ENCODE measurements at places on chromosomes 4 and X. TPM values are rescaled to one million over a fixed set of nuclear protein-coding genes. Genes with fewer than 3 reads are reported as not detected.

DNA sequence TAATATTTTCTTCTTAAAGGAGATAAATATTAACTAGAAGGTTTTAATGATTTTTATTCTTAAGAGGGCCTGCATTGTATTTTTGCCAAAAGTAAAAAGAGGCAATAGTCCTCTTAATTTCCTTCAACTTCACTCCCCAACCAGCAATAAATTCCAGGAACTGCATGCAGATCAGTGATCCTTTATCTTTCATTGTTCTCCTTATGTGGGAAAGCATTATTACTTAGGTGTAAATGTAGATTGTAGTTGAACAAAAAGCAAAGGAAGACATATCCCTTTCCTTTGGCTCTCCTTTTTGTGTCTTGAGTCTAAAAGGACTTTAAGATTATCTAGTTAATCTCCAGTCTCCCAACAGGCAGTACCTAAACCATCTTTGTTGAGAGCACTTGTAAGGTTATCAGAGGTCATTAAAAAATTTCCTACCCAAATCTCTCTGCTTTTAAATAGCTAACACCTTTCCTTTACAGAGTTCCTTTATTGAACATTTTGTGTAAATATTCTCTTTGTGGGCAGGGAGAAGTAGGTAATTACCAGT lies 55.3 kb downstream of the RAPGEF2 start:
- DNase-seq, result no peak
- H3K27ac ChIP-seq, result no peak overlapping the region
- H3K4me3 ChIP-seq, result no peak overlapping the region
- H3K27me3 ChIP-seq, result no peaks in the 10 kb centered on the region

- DNase-seq, result no peak
- no peak overlapping the region for H3K27ac ChIP-seq
- H3K27me3 ChIP-seq, result no peaks in the 10 kb centered on the region
- no peak overlapping the region for H3K4me3 ChIP-seq
- H3K4me1 ChIP-seq, result no peaks in the 10 kb centered on the region
Measured at GRCh38 chr4:145075742-145076468, 22.1 kb downstream of the ANAPC10 start.

DNA sequence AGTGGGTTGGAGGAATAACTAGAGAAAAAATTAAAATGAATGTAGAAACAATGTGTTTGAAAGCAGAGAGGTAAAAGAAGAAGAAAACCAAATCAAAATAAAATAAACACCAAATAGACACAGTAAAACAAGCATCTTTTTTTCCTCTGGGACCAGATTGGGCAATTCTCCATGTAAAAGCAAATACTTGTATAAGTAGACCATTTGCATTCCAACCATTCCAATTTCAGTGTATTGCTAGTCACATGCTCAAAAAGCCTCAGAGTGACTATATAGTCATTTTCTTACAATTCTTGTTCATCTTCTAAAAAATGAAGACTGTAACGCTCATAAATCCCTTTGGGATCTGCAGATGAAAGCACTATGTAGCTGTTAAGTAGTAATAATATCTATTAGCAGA lies 969.5 kb downstream of the PCDH18 start:
- H3K4me3 ChIP-seq, result no peak overlapping the region
- H3K36me3 ChIP-seq, result no peaks in the 10 kb centered on the region
- no peaks in the 10 kb centered on the region for H3K27me3 ChIP-seq

DNA sequence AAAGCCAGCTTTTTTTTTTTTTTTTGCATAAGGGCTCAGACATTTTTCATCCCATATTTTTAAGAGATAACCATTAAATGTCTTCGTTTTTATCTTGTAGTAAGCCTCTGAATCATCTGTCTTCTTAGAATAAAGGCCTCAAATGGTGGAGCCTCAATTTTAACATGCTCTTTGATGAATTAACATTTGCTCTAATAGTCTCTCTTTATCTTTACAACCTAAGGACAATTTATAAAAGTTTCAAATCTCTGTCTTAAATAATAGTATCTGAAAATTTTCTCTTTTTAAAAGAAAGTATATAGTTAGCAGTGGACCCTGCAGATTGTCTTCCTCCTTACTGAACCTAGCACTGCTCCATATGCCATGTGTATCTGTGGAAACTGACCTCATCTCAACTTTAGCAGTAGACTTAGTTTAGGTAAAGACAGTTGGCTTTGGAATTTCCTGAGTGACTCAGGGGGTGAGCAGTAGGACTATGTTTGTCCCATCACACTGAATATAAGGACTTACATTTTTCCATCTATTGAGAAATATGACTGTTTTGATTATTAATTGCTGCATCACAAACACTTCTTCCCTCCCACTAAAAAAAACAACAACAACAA lies 1658.0 kb downstream of the STIM2 start:
- no peaks in the 10 kb centered on the region for H3K4me1 ChIP-seq
- no peak overlapping the region for H3K4me3 ChIP-seq
- no peak for DNase-seq
- no peaks in the 10 kb centered on the region for H3K36me3 ChIP-seq

DNA sequence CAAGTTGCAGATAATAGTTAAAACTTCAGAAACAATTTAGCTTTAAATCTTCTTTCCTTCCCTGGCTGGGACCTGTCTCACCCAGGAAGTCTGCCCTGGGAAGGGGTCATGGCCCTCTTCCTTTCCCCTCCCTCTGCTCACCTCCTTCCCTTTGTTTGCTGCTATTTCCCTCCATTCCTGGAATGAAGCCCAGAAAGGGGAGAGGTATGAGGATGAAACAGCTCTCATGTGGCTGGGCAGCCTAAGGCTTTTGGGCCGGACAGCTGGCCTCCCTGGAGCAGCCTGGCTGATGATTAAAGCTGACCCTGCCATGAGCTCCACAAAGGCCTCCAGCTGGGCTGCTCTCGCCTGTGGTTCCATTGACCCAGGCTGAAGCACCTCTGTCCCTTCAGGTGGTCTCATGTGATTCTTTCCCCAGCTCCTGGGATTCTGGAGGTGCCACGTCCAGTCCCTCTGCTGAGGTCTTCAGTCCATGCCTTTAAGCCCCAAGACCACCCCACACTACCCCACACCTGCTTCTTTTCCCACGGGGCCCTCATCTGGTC lies 202.1 kb downstream of the PTTG2 start:
- no peak for DNase-seq
- peaks cover 36% of the 10 kb centered on the region for H3K4me1 ChIP-seq
- H3K4me3 ChIP-seq, result no peak overlapping the region

DNA sequence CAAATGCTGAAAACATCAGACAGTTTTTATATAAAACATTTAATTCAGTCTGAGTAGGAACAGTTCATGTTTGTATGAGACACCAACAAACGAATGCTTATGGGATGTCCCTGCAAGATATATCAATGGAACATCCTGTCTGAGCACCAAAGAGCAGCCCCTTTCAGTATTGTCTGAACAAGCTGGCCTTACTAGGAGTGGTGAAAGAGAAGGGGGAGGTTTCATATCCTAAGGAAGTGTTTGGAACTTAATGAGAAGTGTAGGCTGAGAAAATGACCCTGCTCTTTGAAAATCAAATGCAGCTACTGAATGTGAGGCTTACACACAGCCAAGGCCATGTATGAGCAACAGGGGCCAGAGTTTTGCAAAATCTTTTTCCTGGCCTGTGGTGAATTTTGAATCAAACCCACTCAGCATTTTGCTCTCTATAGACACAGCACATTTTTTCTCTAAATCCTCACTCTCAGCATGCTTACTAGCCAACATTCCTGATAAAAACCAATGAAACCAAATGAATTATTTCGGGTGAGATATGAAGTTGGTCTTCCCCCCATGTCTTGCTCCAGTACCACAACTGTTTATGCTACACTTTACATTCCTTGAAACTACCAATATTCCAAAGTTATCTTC lies 119.4 kb downstream of the LUZP4 start:
- H3K27ac ChIP-seq, result no peak overlapping the region
- no peaks in the 10 kb centered on the region for H3K36me3 ChIP-seq
- H3K4me3 ChIP-seq, result no peak overlapping the region
- no peak for DNase-seq
- no peaks in the 10 kb centered on the region for H3K27me3 ChIP-seq

DNA sequence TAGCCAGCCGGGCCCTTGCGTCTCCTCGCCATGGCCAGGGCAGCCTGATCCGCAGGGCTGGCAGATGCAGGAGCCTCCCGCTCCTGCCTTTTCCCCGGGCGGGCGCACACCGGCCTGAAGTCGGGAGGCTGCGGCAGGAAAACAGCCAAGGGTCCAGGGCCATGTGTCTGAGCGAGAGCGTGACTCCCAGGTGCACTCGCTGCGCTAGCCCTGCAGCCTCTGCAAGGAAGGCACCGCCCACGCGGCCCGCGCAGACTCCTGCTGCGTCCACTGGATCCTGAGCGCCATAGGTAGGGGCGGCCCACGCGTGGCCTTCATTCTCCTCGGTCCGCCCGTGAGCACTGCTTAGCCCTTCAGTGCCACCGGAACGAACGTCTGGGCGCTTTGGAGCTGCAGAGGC lies 379.9 kb downstream of the TRAM1L1 start:
- no peaks in the 10 kb centered on the region for H3K36me3 ChIP-seq
- H3K4me3 ChIP-seq, result no peak overlapping the region
- H3K27me3 ChIP-seq, result no peaks in the 10 kb centered on the region
- no peak overlapping the region for H3K27ac ChIP-seq

DNA sequence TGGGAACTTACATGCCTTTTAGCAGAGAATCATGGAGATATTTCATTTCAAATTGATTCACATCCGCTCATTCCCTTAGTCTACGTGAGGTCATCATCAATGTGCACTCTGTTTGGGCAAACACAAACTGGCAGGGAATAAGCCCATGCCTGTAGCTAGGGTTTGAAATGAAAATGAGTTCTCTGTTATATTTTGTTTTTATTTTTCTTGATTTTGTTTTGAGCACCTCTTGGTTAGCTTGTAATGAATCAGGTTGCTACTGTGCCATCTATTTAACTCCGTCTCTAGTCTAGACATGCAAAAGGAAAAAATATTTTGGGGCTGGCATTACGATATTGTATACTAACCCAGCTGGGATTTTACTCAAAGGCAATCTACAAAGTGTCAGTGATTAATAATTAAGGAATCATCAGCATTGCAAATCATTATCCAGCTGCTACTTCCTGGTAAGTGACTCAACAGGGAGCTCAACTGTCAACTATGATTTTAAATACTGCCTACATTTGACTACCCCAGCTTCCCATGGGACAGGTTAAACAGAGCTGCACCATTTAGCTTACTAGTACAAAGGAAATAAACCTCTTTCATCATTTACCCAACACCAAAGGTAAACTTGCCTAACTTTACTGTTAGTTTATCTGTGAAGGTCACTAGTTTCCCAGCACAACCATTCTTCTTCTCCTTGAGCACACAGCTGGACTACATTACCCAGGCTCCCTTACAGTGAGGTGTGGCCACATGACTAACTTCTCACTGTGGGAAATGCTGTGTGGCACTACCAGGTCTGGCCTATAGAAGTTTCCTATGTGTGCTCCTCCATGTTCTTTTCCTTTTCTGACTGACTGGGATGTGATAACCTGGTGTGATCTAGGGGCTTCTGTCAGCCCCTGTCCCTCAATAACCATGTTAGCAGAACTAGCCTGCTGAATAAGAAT lies 21.2 kb upstream of the TRPC5OS start:
- H3K36me3 ChIP-seq, result no peaks in the 10 kb centered on the region
- no peak overlapping the region for H3K27ac ChIP-seq
- DNase-seq, result no peak
- no peaks in the 10 kb centered on the region for H3K27me3 ChIP-seq

DNA sequence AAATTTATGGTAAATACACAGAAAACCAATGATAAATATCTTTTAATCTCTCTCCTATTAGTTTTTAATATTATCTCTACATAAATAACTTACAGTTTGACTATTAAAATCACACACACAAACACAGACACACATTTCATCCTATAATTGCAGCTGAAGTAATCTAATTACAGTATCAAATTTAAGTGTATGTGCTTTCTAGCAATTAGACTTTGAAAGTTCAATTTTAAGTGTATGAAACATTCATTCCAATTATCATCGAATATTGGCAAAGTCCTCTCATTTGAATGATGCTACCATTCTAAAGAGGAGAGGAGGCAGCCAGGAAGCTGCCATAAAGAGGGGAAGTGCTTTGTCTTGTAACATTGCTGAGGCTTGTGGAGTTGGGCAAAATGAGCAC lies 221.2 kb upstream of the PABPC4L start:
- H3K36me3 ChIP-seq, result no peaks in the 10 kb centered on the region
- no peaks in the 10 kb centered on the region for H3K4me1 ChIP-seq
- no peak overlapping the region for H3K4me3 ChIP-seq
- no peaks in the 10 kb centered on the region for H3K27me3 ChIP-seq
- H3K27ac ChIP-seq, result no peak overlapping the region
- DNase-seq, result no peak

- no peaks in the 10 kb centered on the region for H3K36me3 ChIP-seq
- no peak overlapping the region for H3K4me3 ChIP-seq
- no peaks in the 10 kb centered on the region for H3K27me3 ChIP-seq
Measured at GRCh38 chr4:112567536-112567935, 51.6 kb upstream of the NEUROG2 start.

DNA sequence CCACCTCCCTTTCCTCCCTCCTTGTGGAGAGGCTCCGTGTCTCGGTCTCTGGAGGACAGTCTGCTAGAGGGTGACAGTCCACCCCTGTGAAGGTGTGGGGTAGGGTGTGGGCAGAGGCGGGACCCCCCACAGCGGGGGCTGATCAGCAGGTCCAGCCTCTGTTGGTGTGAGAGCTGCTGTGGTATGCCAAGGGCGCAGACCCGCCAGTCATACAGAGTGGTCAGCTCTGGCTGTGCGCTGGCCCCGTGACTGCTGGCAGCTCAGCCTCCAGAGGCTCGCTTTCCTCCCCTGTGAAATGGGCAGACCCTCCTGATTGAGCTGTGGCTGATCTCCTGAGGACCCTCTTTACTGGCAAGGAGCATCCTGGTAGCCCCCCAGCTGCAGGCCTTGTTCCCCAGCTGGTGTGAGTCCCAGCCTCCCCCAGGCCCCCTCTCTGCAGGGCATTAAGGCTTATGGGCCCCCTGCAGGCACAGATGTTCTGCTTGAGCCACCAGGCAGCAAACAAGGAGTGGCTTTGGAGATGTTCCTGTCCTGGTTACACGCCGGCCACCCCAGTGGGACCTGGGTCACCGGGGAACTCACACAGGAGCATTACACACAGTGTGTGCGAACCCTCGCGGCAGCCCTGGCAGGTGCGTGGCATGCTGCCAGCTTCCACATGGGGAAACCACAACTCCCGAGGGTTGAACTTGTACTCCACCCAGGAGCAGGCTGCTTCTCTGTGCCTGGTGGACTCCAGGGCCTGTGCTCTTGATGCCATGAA lies 76.8 kb downstream of the PPP2R2C start:
- H3K36me3 ChIP-seq, result no peaks in the 10 kb centered on the region
- H3K4me1 ChIP-seq, result peaks cover 21% of the 10 kb centered on the region
- H3K27me3 ChIP-seq, result no peaks in the 10 kb centered on the region
- DNase-seq, result no peak

DNA sequence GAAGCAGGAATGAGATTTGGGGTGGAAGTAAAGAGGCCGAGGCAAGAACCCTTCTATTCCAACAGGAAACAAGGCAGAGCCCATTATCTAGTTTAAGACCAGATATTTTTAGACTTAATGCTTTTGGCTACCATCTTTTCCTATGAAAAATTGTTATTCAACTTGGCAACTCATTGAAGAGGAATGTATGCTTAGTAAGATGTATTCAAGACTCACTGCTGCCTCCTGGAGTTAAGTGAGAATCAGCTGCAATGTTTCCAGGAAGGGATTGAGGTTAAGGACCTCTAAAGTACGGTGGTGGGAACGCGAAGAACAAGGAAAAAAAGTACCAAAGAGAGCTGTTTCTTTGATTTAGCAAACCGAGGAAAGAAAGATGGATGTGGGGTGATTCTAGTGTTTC lies 89.1 kb downstream of the RAPGEF2 start:
- DNase-seq, result no peak

- no peaks in the 10 kb centered on the region for H3K27me3 ChIP-seq
- H3K4me3 ChIP-seq, result no peak overlapping the region
- no peak overlapping the region for H3K27ac ChIP-seq
- no peak for DNase-seq
- peaks cover 7% of the 10 kb centered on the region for H3K4me1 ChIP-seq
- no peaks in the 10 kb centered on the region for H3K36me3 ChIP-seq
Measured at GRCh38 chr4:40238700-40239548, 42.1 kb downstream of the RHOH start.

TENM3 gene
- total RNA-seq, result 11.0 TPM

STBD1 gene
- total RNA-seq, result 7.6 TPM

PSAPL1 gene
- total RNA-seq, result not detected

BTC gene
- 0.74 TPM for total RNA-seq

All from vagina (tissue), 2 donors.